ENCODE measurements at places on chromosomes 4 and X. TPM values are rescaled to one million over a fixed set of nuclear protein-coding genes. Genes with fewer than 3 reads are reported as not detected.

GRCh38 chr4:1459081-1459721 is 53.0 kb upstream of the NKX1-1 start:
- no peak for DNase-seq

GRCh38 chr4:41256131-41256739 is 493 bp upstream of the UCHL1 start:
- no peak for DNase-seq

The GABRE gene
- total RNA-seq, result 40.4 TPM

DNA sequence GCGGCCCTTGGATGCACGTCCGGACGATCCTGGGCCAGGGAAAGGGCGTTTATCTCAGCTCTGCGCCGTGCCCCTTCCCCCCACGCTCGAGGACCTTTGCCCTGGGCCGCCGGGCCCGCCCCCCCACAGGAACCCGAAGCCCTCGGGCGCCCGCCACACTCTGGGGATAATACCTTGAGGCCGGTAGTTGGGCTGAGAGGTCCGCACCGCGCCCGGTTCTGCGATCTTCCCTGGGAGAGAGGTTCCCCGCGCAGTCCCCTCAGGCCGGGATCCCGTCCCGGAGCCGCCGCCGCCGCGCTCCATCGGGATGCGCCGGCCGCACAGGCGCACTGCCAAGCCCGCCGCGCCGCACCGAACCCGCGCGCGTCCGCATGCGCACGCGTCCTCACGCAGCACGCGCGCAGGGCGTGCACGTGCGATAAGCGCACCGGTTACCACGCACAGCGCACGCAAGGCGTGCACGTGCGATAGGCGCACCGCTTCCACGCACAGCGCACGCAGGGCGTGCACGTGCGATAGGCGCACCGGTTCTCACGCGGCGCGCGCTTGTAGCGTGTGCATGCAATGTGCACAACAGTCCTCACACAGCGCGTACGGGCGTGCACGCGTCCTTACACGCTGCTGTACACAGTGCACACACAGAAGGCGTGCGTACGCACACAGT is at the start of gene MAP7D2:
Gene MAP7D2, minus strand, starts transcription at position 331 of the 664 bp plus-strand sequence. Its CDS starts 28 bp downstream, at position 303.
- peak; percentile 44 for DNase-seq

GRCh38 chr4:176995-177394 is 52.7 kb downstream of the ZNF718 start:
- DNase-seq, result no peak

The ARR3 gene
- not detected for total RNA-seq

The SYP gene
- 23.3 TPM for total RNA-seq

GRCh38 chr4:158915683-158916241 is 146.9 kb downstream of the FNIP2 start:
- no peak for DNase-seq

- peak; percentile 39 for DNase-seq
These were observed 79.9 kb downstream of the CHST7 start for GRCh38 chrX:46653482-46653881.

- DNase-seq, result no peak
These were observed 11.3 kb downstream of the QDPR start for GRCh38 chr4:17500574-17500973.
